SJSA1 (cell line): ENCODE measurements at places on chromosomes 7 and 10. TPM values are rescaled to one million over a fixed set of nuclear protein-coding genes. Genes with fewer than 3 reads are reported as not detected.

DNA sequence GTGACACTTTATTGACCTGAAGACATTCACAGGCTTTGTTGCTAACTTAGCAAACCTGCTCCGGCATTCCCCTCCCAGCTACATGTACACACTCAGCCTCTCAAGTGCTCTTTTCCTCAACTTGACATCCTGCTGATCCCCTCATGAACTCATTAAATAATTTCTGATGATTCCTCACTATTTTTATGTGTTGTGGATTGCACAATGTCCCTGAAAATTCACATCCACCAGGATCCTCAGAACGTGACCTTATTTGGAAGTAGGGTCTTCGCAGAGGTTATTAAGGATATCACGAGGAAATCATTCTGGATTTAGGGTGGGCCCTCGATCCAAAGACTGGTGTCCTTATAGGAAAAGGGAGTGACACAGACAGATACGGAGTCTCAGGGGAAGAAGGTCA, 27.3 kb downstream of the FIGNL1 start:
- H3K4me1 ChIP-seq = no peaks in the 10 kb centered on the region
- no peaks in the 10 kb centered on the region; the same call in 1 of the 2 replicates for H3K27me3 ChIP-seq
- DNase-seq = no peak
- H3K27ac ChIP-seq = no peak overlapping the region
- H3K36me3 ChIP-seq = no peaks in the 10 kb centered on the region
- no peak overlapping the region for H3K4me3 ChIP-seq

DNA sequence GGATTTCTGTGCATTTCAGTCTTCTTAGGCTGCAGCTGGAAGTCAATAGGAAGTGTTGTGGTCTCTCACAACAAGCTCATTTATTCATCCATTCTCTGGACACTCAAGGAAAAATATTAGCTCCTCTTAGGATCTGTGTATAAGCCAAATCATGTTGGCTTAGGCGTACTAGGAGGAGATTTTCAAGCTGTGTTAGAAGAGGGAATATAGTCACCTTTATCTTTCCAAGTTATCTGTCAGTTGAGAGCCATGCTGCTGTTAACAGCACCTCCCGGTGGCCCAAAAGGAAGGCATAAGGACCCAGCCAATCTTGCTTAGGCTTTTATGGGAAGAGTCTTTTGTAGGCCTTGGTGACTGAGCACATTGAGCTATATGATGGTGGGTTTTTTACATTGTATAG, 220.0 kb downstream of the LRMDA start:
- no peaks in the 10 kb centered on the region for H3K27me3 ChIP-seq
- H3K27ac ChIP-seq = no peak overlapping the region
- no peak for DNase-seq
- H3K36me3 ChIP-seq = no peaks in the 10 kb centered on the region

SLC16A9 gene
- 0.13 and 0.42 TPM in 2 replicates for total RNA-seq

DNA sequence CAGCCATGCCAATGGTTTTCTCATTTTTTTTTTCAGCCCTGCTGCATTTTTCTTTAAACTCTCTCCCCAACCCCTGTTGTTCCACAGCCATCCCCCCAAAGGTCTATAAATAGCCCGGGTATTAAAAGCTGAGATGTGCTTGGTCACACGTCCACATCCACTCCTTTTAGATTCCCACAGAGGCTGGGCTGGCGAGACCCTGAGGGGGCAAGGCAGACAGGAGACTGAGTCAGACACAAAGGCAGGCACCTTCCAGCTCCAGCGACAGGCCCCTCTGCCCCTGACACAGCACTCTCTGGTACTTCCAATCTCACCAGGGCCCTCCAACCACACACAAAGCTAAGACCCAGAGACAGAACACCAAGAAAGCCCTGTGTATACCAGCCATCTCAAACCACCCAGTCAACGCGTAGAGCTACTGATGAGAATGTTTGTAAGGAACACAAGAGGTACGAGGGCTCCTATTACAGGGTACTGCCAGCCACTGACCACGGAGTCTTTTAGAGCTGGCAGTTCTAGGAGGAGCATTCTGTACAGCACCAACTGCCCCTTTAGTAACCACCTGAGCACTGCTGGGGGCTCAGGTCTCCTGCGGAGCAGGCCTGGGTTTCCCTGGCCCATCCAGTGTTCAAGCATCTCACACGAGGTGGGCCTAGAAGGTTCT, 64.2 kb upstream of the DDC start:
- no peaks in the 10 kb centered on the region for H3K27me3 ChIP-seq
- no peaks in the 10 kb centered on the region for H3K36me3 ChIP-seq
- no peak overlapping the region for H3K4me3 ChIP-seq
- no peaks in the 10 kb centered on the region for H3K4me1 ChIP-seq

DNA sequence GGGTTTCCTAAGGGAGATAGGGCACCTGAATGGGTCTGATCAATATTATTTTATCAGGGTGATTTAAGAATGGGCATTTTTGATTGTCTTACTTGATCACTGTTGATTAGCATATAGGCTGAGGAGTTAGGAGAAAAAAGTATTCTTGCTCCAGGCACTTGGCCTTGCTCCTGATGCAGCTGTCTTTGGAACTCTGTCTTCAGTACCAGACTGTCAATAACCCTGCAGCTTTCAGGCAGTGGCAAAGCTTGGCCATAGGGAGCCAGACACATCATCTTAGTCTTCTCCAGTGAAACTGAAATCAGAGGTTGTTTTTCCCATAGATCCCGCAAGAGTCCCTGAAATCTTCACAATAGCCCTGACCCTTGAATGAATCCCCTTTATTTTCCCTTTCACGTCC, 47.2 kb downstream of the EXOC4 start:
- no peaks in the 10 kb centered on the region for H3K4me1 ChIP-seq
- DNase-seq = no peak
- H3K27ac ChIP-seq = no peak overlapping the region

DNA sequence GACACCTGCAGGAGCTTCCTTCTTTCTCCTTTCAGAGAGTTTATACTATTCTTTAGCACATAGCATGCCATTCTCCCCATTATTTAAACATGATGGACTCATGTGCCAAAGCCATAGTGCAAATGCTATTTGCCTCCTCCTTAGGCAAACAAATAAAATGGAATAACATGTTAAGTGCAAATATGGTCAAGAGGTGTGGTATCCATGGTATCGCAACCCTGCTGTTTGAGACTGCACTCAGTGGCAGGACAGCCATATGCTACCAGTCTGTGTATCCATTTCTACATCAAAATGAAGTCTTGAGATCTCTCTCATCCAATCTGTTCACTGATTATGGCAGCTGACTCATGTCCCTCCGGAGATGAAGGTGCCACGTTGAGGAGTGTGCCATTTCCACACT, 22.8 kb downstream of the HEPACAM2 start:
- no peak for DNase-seq
- H3K36me3 ChIP-seq = no peaks in the 10 kb centered on the region
- H3K27me3 ChIP-seq = peaks cover 17% of the 10 kb centered on the region
- H3K4me1 ChIP-seq = no peaks in the 10 kb centered on the region
- no peak overlapping the region for H3K27ac ChIP-seq
- no peak overlapping the region for H3K4me3 ChIP-seq

CPA2 gene
- not detected in 2 replicates for total RNA-seq
